ENCODE measurements at places on chromosomes 7 and 10.

GRCh38 chr10:74289951-74290350 lies 138.9 kb downstream of the ADK start:
- DNase-seq = no peak

- no peak for DNase-seq
Observed at GRCh38 chr10:48498940-48499510, 105.8 kb downstream of the ARHGAP22 start.

GRCh38 chr7:98641646-98642500 lies 24.8 kb downstream of the NPTX2 start:
- DNase-seq = no peak

GRCh38 chr7:140269004-140269638 lies 92.3 kb upstream of the KDM7A start:
- DNase-seq = no peak

- DNase-seq = no peak
Observed at GRCh38 chr7:6382817-6383216, 64.9 kb downstream of the DAGLB start.

GRCh38 chr7:30594048-30594539 lies 584 bp upstream of the GARS1 start:
- DNase-seq = no peak

DNA sequence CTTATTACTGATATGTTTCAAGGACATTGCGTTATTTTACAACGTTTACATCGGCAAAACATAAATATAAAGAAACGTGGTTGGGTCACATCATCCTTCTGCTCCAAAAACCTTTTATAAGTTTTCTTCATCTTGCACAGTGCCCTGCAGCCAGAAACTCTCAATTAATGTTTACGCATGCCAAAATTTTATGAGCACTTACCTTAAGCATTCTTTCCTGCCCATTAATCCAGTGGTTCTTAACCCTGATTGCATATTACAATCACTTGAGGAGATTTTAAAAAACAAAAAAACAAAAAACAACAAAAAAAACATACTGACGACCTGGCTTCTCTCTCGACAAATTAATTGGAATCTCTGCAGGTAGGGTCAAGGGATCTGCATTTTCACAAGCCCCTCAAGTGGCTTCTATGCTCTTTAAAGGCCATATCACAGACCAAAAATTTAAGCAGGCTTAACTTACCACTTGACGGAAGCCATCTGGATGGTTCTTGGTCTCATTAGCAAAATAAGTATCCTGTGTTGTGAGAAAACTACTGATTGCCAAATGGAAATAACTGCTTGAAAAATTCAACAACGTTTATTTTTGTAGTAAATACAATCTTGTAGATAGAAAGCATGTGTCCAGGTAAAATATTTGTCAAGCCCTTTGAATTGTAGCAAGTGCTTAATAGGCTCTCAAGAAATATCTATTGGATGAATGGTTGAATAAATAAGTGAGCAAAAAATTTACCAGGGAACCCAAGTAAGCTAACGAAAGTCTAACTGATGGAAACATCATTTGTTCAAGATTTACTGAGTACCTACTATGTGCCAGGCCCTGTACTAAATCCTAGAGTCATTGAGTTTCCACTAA lies 30.9 kb upstream of the SLC16A12 start:
- no peak for DNase-seq

- DNase-seq = no peak
Observed at GRCh38 chr7:12884033-12884432, 196.6 kb downstream of the ARL4A start.

DNA sequence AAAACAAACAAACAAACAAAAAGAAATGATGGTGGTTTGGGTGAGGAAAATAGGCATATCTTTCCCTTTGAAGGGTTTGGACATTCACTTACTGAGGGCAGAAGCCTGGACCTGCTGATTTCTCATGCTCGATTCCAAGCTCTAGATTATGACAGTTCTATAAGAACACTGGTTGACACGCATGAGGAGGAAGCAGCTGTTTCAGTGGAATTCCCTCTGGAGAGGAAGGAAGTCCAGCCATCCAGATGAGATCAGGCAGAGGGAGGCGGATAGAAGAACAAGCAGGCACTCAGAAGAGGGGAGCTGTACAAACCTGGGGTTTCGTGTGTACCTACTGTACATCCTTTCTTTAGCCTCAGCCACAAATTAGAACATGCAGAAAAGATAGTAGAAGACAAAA lies 691.9 kb downstream of the INHBA start:
- no peak for DNase-seq

DNA sequence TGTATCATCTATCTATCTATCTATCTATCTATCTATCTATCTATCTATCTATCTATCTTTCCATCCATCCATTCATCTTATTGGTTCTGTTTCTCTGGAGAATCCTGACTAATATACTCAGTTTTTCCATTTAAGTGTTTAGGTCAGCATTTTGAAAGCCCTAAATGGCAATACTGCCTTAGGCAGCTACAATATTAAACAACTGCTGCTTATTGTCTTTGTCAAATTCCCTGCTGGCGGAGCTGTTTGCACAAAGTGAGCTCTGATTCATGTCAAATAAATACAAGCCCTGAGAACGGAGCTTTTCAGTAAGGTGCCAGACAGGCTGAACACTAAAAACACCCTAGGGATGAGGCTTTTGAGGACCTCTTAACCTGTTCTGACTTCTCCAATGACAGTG lies 7.1 kb upstream of the KLHL7 start:
- DNase-seq = no peak

- DNase-seq = no peak
Observed at GRCh38 chr7:155066417-155066950, 3.6 kb upstream of the HTR5A start.

GRCh38 chr7:12322903-12323300 lies 80.8 kb downstream of the VWDE start:
- DNase-seq = no peak

- DNase-seq = no peak
Observed at GRCh38 chr7:112293416-112293815, 86.9 kb downstream of the ZNF277 start.

GRCh38 chr10:124484661-124485060 lies 23.0 kb downstream of the LHPP start:
- no peak for DNase-seq

DNA sequence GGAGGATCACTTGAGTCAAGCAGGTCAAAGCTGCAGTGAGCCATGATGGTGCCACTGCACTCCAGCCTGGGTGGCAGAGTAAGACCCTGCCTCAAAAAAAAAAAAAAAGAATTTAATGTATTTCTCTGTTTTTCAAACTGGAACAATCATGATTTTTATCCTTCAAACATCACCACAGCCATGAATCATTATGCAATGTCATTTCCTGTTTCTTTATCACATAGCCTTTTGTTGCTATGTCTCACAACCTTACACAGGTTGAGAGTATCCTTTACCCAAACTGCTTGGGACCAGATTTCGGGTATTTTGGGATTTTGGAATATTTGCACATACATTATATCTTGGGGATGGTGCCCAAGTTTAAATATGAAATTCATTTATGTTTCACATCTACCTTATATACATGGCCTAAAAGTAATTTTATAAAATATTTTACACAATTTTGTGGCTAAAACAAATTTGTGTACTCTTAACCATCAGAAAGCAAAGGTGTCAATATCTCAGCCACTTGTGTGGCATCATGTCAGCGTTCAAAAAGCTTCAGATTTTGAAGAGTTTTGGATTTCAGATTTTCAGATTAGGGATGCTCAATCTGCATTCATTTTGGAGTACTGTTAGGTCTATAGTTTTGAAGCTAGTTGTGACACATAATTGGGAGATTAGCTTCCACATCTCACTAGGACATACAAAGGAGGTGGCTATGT lies 8.2 kb downstream of the NT5C3A start:
- DNase-seq = no peak

- no peak for DNase-seq
Observed at GRCh38 chr10:110137142-110137545, 70.3 kb upstream of the MXI1 start.

DNA sequence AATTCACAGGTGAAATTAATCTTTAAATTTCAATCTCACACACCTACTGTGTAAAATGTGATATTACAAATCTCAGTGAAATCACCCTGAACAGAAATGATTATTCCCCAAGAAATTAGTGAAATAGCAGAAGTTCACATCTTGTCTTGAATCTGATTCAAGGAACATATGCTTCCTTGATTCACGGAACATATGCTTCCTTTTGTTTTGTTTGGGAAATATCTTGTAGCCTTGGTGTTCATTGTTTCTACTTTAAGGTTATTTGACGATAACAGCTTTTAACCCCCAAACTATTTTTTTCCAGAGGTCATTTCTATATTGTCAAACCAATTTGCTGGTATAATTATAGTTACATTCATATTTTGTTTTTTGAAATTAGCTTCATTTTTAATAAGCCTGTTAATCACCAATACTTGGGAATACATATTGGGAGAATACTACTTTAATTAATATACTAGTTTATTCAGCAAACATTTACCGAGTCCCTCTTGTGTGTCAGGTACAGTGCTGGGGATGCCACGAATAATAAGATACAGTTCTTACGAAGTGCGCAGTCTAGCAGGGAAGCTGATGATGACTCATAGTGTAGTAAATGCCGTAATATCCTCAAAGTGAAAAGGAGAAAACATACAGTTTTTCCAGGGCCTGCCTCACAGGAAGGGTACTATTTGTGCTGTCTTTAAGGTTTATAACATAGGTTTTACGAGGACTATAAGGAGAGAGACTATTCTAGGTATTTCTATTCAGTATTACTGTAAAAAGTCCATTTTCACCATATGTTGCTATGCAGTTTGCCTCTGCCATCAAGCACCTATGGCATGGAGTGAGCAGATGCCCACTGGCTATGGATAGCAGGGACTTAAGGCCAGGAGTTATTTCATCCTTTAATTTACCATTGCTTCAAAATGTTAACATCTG lies 32.5 kb downstream of the PRKAR2B start:
- no peak for DNase-seq

DNA sequence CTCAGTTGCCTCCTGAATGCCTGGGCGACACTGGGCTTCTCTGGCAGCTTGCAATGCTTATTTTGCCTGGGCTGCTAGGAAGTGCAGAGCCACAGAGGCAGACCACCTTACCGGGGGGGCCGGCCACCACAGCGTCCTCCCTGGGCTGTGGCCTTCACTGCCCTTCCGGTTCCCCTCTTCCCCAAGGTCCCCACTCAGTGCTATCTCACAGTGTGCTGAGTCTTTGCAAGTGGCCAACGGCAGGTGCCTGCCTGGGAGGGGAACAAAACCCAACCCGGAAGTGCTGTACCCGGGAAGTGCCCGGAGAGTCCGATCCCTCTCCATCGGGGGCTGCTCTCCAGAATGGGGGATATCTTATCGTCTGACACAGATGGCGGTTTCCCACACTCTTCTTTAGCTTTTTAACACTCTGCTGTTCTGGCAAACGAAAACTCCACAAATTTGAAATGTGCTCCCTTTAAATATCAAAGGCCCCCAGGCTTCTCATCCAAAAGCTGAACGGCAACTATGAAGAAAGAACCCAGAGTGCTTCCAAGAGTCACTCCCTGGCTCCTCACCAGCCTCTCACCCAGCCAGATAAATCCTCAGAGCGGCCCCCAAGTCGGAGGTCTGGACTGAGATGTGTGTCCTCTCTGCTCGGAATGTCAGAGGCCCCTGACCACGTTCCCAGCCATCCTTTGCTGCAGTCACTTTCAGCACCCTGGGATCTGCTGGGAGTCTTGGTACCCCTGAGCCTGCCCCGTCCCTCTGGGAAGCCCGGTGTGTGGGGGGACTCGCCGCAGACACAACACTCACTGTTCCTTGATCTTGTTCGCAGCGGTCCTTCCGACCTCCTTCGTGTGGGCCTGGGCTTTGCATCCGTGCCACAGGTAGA lies 165.1 kb downstream of the SVIL start:
- DNase-seq = no peak
